ENCODE measurements at places on chromosomes 13 and 19.

DNA sequence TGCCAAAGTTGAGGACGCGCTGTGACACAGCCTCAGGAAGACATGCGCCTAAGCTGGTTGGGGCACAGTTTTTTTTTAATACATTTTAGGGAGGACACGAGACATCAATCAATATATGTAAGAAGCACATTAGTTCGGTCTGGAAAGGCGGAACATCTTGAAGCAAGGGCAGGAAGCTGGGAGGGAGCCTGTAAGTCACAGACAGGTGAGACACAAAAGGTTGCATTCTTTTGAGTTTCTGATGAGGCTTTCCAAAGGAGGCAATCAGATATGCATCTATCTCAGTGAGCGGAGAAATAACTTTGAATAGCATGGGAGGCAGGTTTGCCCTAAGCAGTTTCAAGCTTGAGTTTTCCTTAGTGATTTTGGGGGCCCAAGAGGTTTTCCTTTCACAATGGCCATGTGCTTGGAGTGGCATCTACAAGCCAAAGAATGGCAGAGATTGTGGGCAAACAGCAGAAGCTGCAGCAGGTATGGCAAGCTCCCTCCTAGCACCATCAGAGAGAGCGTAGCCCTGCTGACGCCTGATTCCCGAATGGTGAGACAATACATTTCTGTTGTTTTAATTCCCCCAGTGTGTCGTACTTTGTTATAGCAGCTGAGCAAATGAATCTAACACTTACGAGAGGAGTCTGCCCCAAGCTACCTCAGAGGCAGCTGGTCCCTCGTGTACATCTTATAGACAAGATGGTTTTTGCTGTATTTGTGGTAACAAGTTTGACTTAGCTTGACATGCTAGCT, 99.5 kb upstream of the TMTC4 start:
- DNase-seq, result no peak

DNA sequence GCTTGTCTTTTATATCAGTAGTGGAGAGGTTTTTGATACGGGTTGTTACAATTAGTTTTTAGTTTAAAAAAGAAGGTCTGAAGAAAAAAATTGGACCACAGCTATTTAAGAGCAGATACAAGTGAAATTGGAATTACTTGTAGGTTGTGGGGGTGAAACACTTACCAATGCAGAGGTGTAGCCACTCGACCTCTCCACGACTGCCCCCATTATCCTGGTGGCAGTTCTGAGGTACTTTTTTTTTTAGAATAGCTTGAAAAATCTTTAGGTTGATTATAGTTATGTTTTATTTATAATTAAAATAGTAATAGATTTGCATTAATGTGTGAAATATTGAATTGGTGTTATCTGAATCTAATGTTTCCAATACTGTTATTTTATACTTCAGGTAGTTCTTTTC, 60.7 kb downstream of the PAN3 start:
- DNase-seq, result no peak

- DNase-seq, result no peak
These were observed 4.1 kb downstream of the ENOX1 start for GRCh38 chr13:43782686-43783085.

DNA sequence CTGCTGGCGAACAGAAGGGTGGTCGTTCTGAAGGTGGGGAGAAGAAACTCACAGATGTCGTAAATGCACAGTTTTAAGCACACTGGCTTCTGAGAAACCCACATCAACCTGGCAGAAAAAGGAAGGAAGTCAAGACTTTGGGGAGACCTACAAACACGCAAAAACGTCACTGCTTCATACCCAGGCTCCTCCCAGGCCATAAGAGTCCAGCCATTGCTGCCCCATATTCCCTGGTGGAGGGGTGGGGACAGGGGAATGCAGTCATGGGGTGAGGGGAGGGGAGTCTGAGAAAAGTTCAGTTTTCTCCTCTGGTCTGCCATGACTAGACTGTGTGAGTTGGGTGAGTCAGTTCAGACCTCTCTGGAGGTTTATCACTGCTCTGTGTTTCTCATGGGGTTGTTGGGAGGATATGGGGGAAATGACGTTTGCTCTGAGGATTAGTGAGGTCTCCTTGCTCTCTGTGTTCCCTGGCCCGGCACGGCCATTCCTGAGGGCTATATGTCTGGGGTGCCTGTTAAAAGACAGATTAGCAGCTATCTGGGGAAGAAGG, 139.0 kb downstream of the FLT1 start:
- DNase-seq, result no peak

DNA sequence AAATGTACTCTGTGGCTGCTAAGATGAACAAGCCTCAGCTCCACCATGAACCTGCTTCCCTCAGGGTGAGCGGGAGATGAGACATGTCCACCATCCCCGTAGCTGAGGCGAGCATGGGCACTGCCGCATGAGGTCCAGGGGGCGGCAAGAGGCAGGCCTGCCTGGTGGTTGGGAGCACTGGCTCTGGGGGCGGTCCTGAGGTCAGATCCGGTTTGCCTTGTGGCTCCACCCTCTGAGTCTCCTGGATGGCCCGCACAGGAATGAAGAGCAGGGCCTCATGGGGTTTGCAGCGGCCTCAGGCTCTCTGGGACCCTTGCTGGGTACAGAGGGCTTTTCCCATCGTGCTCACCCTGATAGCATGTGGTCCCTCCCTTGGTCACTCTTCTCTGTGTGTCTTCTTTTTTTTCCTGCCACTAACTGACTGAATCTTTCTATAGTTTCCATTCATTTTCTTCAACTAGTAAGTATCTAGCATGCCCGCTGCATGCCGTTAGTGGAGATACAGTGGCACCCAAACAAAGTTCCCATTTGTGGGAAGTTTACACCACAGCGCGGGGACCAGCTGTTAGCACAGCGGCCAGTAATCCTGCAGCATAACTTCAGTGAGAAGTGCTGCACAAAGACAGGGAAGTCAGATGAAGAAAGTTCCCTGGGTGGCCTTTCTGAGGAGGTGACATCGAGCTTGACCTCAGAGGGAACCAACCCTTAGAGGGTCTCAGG, 37.3 kb downstream of the CAPN12 start:
- no peak for DNase-seq

GRCh38 chr19:32404213-32404932, 1.2 kb upstream of the DPY19L3 start:
- no peak for DNase-seq

- no peak for DNase-seq
These were observed 114.0 kb downstream of the UQCRFS1 start for GRCh38 chr19:29098863-29099481.

DNA sequence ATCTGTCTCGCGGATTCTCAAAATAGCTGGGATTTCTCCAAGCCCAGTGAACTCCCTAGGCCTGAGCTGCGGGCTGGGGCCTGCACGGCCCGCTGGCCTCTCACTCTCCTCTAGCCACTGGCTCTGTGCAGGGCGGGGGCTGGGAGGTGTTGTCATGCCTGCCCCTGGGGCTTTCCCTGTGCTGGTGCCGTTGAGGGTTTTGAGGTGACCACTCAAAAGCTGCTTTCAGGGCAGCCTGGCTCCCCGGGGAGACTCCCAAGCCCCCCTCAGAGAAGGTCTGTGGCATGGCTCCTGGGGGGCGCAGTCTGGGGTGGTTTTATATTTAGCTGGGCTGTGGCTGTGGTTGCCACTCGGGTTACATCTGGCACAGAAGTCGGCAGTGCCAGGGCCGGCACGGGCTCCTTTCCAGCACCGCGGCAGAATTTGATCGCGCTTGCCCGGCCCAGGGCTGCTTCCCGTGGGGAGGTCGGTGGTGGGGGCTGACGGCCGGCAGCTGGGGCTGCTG, 10.0 kb downstream of the NDUFB7 start:
- DNase-seq, result no peak

- DNase-seq, result no peak
These were observed 308.3 kb downstream of the DNAJC15 start for GRCh38 chr13:43331672-43332071.

- DNase-seq, result peak; percentile 53
These were observed 83.9 kb downstream of the LRRC63 start for GRCh38 chr13:46295491-46296114.

DNA sequence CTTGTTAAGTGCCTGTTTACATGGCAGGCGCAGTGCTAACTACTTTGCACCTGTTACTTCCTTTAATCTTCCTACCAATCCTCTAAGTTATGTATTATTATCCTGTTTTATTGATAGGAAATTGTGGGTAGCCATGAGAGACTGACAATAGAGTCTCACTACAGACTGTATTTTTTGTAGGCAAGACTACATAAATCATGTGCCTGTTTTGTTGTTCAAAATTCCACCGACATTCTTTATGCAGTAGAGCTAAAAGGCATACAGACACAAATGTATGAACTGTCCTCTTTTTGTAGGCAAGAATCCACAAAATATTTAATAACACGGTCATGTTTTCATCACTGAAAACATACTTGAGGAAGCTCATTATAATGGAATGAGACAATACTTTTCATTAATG, 205.5 kb downstream of the NALCN start:
- DNase-seq, result no peak

GRCh38 chr19:18700501-18701249, 17.2 kb downstream of the CRTC1 start:
- DNase-seq, result peak; percentile 63

DNA sequence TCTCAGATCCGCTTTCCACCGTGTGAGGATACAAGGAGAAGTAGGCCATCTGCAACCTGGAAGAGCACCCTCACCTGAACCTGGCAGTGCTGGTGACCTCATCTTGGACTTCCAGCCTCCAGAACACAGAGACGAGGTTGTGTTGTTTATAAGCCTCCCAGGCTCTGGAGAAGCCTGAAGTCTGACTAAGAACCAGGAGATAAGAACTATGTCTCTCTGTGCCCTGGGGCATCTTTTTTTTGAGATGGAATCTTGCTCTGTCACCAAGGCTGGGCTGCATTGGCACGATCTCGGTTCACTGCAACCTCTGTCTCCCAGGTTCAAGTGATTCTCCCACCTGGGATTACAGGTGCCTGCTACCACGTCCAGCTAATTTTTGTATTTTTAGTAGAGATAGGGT, 14.5 kb downstream of the FCGBP start:
- no peak for DNase-seq

Measured in T-helper 17 cell (primary cell).